ENCODE measurements at places on chromosomes 16 and 17. TPM values are rescaled to one million over a fixed set of nuclear protein-coding genes. Genes with fewer than 3 reads are reported as not detected.

- DNase-seq, result no peak
Observed at GRCh38 chr16:35706901-35707300, 2247.5 kb downstream of the TP53TG3F start.

GRCh38 chr16:14489460-14489859, 140.6 kb downstream of the PARN start:
- no peak for DNase-seq

DNA sequence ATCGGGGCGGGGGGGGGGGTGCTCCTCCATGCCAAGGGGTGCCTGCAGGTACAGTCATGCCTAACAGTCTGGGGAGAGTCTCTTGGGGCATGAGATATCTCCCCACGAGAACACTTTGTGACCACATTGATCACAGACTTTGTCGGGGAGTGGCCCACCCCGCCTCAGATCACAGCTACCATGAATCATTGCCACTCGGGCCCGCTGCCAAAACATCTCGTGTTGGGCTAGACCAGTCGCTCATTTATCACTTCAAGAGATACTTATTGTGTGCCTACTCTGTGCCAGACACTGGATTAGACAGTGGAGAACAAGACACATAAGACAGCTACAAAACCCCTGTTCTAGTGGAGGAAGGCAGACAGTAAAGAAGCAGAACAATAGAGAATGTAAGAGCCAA, 72.6 kb downstream of the CLEC16A start:
- DNase-seq, result peak; percentile 64

DNA sequence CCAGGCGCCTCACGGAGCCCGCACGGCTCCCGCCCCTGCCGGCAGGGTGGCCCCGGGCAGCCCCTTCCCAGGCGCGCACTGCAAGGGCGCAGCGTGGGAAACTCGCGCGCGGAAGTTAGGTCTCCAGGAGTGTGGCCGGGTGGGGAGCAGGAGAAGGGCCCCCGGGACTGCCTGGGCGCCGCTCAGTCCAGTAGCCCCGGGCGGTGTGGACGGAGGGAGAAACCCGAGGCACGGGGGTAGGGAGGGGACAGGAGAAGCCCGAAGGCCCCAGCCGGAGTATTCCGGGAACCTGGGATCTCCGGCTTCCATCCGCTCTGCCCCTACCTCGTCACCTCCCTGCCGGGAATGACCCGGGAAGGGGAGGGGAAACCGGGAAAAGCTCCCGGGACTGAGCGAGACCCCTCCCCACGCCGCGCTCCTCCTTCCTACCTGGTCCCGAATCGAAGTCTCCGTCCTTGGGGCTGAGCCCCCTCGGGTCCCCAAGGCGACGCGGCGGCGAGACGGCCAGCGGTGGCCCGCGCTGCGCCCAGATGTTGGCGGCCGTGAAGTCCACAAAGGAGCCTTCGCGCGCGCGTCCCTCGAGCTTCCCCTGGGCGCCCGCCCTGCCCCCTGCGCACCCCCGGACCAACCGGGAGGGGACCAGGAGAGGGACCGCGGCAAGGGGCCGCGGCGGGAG, 418 bp downstream of the SOCS3 start:
- DNase-seq, result peak; percentile 52

DNA sequence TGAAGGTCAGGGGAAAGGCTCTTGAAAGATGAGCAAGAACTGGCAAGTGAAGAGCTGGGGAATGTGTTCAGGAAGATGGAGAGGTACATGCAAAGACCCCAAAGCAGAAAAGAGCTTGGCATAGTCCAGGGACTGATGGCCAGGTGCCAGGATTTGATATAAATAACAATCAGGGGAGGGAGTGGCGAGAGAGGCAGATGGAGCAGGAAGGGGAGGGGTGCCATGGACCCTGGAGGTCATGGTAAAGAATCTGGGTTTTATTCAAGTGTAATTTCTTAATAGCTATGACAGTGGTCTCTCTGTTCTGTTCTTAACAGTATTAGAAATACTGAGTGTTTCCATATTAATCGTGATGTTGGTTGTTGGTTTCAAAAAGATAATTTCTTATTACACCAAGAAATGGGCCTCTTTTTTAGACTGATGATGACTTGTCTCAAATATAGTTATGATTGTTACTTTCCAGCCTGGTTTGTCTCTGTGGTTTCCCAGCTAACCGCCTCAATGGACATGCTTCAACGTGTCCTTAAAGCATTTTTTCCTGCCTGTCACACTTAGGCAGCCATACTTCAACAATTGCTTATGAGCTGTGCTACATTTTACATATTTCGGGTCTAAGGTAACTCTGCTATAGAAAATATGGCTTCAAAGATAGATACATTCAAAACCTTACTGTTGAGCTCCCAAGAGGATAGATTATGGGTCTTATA, 49.4 kb downstream of the MYH10 start:
- DNase-seq, result peak; percentile 20

GRCh38 chr17:54277868-54278267, 455.1 kb downstream of the KIF2B start:
- DNase-seq, result no peak

The CCDC78 gene
- polyA plus RNA-seq, result 0.50 TPM

The GAS2L2 gene
- polyA plus RNA-seq, result not detected

The EPX gene
- not detected for polyA plus RNA-seq
